ENCODE measurements at places on chromosomes 16 and 17.

DNA sequence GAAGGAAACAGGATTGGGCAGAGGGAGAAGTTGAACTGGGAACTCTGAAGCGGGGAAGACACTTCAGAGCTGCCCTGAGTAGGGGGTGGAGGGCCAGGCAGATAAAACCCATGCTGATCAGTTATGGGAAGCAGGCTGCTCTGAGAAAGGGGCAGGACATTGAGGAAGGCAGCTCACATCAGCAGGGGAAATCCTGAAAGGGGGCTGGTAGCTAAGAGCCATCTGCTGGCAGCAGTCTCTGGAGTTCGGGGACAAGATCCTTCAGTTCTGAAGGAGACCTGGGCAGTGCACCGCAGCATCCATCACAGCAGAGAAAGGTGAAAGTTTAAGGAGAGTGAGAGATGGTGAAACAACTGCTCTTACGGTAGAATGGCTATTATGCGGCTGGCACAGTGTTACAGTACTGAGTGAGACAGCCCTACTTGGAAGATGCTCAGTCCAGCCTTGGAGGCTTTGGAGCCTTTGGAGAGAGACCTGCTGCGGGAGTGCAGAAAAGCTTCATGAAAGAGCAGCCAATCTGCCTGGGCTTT lies 5.4 kb upstream of the KIF18B start:
- no peak for DNase-seq

GRCh38 chr17:56471696-56472095 lies 121.8 kb upstream of the NOG start:
- no peak for DNase-seq

- no peak for DNase-seq
Measured at GRCh38 chr16:88595101-88595500, 24.9 kb downstream of the ZC3H18 start.

DNA sequence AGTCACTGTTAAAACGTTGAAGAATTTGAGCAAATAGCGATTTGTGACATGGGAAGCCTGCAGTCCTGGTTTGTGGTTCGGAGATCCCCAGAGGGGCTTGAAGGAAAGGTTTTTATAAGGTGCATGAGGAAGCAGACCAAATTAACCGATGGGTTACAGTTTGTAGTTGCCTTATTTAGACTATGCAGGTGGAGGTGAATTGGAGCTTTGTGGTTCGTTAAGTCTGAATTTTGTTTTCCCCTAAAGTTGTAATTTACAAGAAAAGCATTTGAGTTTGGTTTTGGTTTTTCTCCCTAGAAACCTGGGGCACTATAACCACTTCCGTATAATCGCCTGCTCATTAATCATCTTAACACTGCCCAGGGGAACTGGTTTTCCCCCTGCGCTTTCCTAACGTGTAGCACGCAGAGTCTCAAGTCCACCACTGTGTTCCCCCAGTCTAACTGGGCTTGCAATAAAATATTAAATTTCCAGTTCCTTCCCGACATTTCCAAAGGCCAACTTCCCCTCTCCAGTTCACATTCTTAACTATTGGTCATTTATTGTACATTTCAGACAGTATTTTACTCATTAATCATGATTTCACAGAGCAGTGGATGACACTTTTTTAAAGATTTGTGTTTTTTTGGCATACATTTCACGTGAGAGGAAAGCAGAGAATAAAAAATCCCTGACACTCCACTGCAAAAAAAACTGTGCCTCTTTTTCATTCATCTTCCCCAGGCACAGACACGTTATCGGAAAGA lies 932 bp downstream of the ZNF267 start:
- no peak for DNase-seq

DNA sequence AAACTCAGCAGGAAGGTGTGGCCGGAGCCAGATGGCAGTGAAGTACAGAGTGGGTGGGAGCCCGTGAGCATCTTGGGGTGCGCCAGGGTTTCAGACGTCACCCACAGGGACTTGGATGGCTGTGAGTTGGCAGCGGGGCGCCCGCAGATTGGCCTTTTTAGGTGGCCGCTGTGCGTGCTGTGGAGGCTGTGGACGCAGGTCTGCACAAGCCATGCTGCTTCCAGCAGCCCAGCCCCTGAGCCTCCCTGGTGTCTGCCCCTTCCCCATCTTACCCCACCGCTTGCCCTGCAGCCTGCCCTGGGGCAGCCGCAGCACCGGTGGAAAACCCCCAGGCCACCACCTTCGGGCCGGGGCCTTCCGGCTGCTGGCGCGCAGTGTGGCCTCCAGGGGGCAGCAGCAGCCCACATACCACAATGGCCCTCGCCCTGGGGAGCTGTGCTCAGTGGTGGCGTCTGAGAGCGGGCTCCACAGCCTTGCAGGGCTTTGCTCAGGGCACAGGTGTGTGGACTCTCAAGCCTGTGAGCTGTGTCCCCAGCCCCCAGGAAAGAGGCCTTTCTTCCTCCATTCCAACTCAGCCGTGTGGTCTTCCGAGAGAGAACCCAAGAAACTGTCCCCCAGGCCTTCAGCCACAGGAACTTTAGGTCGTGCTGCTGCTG lies 11.8 kb downstream of the ENDOV start:
- peak; percentile 83 for DNase-seq

DNA sequence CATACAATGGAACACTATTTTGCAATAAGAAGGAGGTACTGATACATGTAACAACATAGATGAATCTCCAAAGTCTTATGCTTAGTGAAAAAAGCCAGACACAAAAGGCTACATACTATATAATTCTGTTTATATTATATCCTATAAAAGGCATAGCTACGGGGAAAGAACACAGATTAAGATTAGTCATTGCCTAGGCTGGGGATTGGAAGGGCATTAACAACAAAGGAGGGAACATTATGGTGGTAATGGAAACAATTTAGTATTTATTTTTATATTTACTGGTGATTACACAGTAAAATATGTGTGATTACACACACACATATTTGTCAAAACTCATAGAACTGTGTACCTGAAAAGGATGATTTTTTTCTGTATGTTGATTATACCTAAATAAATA lies 278.1 kb downstream of the ZFHX3 start:
- no peak for DNase-seq

GRCh38 chr16:1919327-1919998 lies 1.2 kb upstream of the HS3ST6 start:
- DNase-seq = no peak

DNA sequence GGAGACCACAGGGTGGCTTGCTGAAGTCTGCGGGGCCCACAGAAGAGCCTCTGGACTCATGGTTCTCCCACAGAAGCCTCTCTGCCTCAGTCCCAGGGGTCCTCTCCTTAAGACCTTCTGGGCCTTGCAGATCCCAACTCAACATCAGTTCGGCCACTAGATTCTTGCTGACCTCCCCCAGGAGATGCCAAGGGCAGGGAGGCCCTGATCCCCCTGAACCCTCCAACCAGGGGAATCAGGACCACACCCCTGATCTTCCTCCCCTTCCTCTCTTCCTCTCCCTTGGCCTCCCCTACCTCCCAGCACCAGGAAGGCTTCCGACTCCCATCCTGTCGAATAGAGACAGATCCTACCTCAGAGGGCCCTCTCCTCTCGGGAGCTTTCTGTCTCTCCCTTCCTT lies 53.4 kb downstream of the NOS2 start:
- no peak for DNase-seq

DNA sequence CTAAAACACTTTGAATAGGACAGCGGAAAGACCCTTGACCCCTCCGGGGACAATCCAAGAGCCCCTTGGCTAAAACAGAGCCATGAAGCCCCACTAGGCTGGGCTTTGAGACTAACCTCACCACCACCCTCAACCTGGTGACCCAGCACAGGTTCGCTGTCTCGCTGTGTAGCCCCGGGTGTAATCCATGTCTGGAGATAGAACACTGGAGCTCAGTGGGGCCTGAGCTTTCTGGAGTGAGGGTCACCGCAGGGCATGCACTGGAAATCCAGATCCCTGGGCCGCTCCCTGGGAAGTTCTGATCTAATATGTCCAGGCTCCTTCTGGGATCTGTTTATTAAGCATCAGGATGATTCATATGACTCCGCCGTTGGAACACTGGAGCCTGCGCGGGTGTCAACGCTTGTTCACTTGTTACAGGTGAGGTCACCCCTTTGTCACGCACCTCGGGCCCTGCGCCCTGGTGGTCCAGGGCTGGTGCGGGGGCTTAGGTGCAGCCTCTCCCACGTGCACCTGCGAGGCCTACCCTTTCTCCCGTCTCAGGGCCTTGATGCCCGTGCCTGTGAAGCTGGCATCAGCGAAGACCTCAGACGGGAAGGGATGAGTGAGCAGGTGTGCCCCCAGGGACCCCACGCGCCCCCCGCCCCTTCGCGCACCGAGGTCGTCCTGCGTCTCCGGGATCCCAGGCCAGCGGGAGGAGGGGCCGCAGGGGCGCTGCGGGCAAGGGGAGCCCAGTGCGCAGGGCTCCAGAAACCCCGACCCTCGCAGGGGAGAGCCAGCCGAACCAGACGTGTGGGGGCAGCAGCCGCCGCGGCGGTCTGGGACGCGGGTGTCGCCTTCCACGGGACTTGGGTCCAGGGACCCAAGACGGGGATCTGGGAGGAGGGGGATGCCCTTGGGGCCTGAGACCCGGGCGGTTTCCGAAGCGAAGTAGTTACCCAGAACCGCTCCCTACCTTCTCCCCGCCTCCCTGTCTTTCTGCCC lies 224.1 kb upstream of the FOXF1 start:
- no peak for DNase-seq

- DNase-seq = no peak
Measured at GRCh38 chr16:55698946-55699345, 43.2 kb downstream of the SLC6A2 start.

- DNase-seq = peak; percentile 56
Measured at GRCh38 chr17:40095944-40096791, 4.2 kb downstream of the NR1D1 start.

GRCh38 chr17:49012769-49013255 lies 15.6 kb downstream of the IGF2BP1 start:
- no peak for DNase-seq

DNA sequence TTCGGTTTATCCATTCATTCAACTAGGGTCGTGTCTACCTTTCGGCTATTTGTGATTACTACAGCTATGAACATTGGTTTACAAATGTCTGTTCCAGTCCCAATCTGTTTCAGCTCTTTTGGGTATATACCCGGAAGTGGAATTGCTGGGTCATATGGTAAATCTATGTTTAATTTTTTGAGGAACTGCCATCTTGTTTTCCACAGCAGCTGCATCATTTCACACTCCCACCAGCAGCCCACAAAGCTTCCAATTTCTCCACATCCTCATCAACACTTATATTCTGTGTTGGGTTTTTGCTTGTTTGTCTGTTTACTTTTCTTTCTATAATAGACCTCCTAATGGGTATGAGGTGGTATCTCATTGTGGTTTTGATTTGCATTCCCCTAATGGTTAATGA lies 48.7 kb upstream of the GINS3 start:
- no peak for DNase-seq
